Cardiac muscle cell (in vitro differentiated cells and primary cell): ENCODE measurements at places on chromosomes 4 and X. TPM values are rescaled to one million over a fixed set of nuclear protein-coding genes. Genes with fewer than 3 reads are reported as not detected.

Gene GPR34
- not detected in 2 replicates for total RNA-seq

Gene GPAT3
- total RNA-seq, result 2.3 and 5.1 TPM in 2 replicates

Gene HERC6
- total RNA-seq, result 11.5 and 18.5 TPM in 2 replicates

Gene INPP4B
- total RNA-seq, result 5.5 and 6.3 TPM in 2 replicates

Gene F8A1
- 16.0 and 16.8 TPM in 2 replicates for total RNA-seq

Gene SYTL4
- total RNA-seq, result 17.5 and 37.5 TPM in 2 replicates

Gene SNCA
- total RNA-seq, result 87.8 and 99.1 TPM in 2 replicates

Gene FAAH2
- 1.5 and 4.4 TPM in 2 replicates for total RNA-seq

Gene MTNR1A
- total RNA-seq, result 0.60 TPM in 1 of 2 replicates, not detected in the other

Gene IL3RA
- total RNA-seq, result 0.11 TPM in 1 of 2 replicates, not detected in the other

DNA sequence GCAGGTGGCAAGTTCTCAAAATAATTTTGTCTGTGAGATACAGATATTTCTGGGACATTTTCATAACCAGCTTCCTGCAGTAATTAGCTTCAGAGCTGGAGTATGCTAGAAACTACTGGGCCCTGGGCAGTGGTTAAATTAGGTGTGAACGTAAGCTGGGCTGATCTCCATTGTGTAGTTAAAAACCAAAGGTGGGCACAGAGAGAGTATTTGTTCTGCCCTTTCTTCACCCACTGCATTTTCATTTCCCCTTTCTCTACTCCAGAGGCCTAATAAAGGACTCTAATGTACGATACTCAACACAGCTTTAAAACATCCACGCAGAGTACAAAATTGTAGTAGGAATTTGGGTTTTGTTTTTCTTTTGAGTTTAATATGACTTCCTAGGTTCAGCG lies 252.7 kb downstream of the SPRY1 start:
- no peaks in the 10 kb centered on the region for H3K27me3 ChIP-seq
- H3K27ac ChIP-seq, result no peak overlapping the region
- no peaks in the 10 kb centered on the region for H3K4me1 ChIP-seq
- H3K36me3 ChIP-seq, result no peaks in the 10 kb centered on the region
- DNase-seq, result no peak
- H3K4me3 ChIP-seq, result no peak overlapping the region

- H3K4me1 ChIP-seq, result peaks cover 6% of the 10 kb centered on the region
- H3K4me3 ChIP-seq, result no peak overlapping the region
- H3K27ac ChIP-seq, result no peak overlapping the region
- no peak for DNase-seq
Observed at GRCh38 chrX:94937491-94937890, 1263.5 kb downstream of the FAM133A start.

DNA sequence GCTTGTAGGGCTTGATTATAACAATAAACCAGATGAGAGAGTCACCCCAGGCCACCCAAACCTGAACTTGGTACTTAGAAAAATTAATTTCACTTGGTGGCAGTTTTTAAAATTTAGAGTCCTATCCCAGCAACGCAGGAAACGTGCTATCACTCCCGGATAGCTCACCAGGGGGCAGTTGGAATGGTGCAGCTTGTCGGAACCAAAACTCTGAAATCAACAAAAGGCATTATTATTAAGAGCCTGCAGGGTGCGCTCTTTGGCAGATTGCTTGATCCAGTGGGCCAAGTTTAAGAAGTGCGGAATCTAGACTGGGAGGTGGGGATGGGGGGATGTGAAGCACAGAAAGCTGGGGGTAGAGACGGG lies 2.4 kb downstream of the FRAS1 start:
- DNase-seq, result peak; percentile 92
- no peaks in the 10 kb centered on the region for H3K36me3 ChIP-seq
- H3K27ac ChIP-seq, result no peak overlapping the region
- H3K4me3 ChIP-seq, result peak overlapping the region; percentile 85

DNA sequence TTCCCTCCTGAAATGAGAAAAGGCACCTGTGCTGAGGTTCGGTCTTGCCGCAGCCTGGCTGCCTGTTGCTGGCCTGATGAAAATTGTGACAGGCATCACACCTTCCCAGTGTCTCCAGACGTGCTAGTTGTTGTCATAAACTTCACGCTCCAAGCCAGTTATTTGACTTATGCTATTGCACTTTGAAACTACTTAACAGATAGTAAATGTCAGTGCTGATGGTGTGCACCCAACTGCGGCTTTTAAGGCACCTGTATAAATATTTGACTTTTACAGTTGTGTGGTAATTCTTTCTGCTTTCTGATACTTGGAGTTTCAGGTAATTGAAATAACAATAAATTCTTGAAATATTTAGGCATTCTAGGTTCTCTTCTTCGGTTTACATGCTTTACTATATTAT lies 1.8 kb downstream of the WWC2 start:
- no peak overlapping the region for H3K27ac ChIP-seq
- H3K27me3 ChIP-seq, result peaks cover 20% of the 10 kb centered on the region
- H3K4me1 ChIP-seq, result peaks cover 13% of the 10 kb centered on the region
- peak overlapping the region; percentile 71 for H3K4me3 ChIP-seq
- no peaks in the 10 kb centered on the region for H3K36me3 ChIP-seq
- no peak for DNase-seq

DNA sequence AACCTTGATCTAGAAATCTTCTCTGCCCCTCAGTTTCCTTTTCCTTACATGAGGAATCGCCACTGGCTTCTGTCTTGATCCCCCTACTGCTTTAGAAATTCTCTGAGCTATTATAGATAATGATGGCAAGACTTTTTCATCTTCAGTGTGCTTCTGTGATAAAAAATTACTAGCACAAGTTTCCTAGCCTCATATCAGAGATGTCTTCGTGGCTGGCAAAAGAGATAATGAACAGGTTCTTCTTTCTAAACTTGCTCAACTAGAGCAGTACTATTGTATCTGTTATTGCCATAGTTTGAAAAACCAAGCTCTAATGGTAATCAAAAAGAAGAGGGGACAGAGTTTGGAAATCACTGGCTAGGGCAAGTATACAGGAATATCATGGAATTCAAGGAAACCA lies 4.1 kb upstream of the PDGFC start:
- no peaks in the 10 kb centered on the region for H3K36me3 ChIP-seq
- H3K4me1 ChIP-seq, result no peaks in the 10 kb centered on the region
- H3K27ac ChIP-seq, result no peak overlapping the region

DNA sequence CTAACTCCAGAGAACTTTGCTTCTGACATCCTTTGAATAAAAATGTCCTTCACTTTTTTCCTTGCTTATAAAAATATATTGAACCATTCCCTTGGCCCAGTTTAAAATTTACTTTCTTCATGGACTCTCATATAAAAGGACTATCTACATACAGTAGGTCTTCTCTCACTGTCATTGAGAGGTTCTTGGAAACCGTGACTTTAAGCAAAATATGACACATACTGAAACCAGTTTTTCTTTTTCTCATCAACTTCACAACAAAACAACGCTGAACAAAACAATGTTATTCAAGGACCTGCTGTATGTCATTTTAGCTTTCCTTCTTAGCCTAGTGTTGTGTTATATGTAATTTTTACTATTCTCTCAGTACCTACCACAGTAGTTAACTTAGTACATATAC lies 496.8 kb downstream of the CENPC start:
- H3K27ac ChIP-seq, result no peak overlapping the region
- no peaks in the 10 kb centered on the region for H3K36me3 ChIP-seq
- no peaks in the 10 kb centered on the region for H3K27me3 ChIP-seq
- H3K4me3 ChIP-seq, result no peak overlapping the region

GRCh38 chr4:178632415-178632814 lies 1190.2 kb upstream of the AGA start:
- no peaks in the 10 kb centered on the region for H3K27me3 ChIP-seq
- H3K4me3 ChIP-seq, result no peak overlapping the region
- DNase-seq, result no peak

DNA sequence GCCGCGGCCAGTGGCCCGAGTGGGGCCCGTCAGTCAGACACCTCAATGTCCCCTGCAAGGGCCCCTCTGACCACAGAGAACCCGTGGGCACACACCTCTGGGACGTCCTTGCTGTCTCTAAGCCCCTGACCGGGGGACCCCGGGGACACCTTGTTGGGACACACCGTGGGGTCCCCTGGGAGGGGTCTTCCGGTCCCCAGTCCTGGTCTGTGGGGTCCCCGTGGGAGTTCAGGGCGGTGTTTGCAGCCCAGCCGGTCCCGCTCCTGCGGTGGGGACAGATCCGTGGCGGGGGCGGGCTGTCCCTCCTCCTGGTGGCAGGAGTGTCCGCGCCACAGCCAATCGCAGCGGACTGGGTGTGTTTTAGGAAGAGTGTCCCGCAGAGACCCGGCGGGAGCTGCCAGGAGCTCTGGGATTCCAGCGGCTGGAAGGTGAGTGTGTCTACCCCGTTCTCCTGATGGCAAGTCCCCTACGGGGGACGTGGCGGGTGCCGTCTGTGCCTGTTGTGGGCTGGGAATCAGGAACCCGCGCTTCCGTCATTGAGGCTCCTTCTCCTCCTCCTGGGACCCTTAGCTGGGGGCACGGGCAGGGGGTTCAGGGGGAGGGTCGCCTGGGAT lies 5.1 kb upstream of the PLCXD1 start:
- peaks cover 6% of the 10 kb centered on the region for H3K27me3 ChIP-seq
- peak overlapping the region; percentile 24 for H3K4me3 ChIP-seq
- H3K27ac ChIP-seq, result no peak overlapping the region
- no peaks in the 10 kb centered on the region for H3K4me1 ChIP-seq

DNA sequence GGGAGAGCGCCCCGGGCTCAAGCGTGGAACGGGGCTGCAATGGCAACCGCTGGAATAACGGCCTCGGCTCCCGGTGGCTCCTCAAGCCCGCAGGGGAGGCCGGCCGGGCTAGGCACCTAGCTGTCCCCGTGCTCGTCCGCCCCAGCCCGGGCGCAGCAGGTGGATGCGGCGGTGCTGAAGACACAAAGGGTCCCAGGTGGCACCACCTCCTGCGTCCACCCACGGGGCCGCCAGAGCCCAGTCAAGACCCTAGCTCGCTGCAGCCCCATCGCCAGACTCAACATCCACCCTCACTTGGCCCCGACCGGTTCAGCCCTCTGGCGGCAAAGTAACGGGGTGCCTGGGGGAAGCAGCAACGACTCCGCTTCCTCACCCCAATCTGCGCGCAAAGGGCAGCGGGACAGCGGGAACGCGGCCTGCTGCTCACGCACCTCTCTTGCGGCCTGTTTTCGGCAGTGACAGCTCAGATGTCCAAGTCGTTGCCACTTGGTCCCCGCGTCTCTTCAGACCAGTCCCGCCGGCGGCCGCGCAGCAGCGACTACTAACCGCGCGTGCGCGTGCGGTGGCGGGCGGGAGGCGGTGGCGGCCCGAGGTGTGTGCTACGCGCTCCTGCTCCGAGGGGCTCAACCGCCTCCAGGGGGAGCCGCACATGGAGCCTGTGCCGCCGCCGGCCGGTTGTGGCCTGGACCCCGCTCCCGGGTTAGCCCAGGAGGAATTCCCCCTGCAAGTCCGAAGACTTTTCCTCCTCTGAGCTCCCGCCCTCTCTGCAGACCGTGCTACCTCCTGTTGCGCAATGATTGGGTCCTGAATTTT lies at the start of gene CLGN:
TSS of gene CLGN (minus strand) at position 543 of the 813 bp plus-strand sequence. CDS start 14,570 bp downstream, outside the sequence.
- H3K27me3 ChIP-seq, result no peaks in the 10 kb centered on the region
- H3K4me1 ChIP-seq, result no peaks in the 10 kb centered on the region
- H3K4me3 ChIP-seq, result peak within 1 kb of the TSS; percentile 61
- DNase-seq, result peak; percentile 94
- no peaks in the 10 kb centered on the region for H3K36me3 ChIP-seq
- peak within 1 kb of the TSS; percentile 52 for H3K27ac ChIP-seq

DNA sequence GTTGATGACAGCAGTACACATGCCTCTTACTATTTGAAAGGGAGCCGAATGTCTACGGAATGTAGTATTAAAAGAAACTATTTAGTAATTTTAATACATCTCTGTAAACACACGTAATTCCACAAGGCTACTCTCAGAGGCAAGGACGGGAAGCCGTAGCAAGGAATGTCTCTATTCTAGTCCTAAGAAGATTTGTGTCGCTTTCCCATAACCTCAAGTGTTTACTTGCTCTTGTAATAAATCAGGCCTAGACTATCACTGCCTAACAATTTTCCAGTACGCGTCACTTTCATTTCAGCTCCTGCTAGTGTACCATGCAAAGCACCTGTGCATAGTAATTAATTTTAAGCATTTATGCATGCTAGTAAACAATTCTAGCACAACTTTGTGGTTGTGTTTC lies 86.7 kb downstream of the OR13H1 start:
- H3K27me3 ChIP-seq, result peaks cover 3% of the 10 kb centered on the region
- DNase-seq, result peak; percentile 3
- H3K4me3 ChIP-seq, result no peak overlapping the region
- no peaks in the 10 kb centered on the region for H3K36me3 ChIP-seq
- H3K27ac ChIP-seq, result no peak overlapping the region

- H3K27me3 ChIP-seq, result no peaks in the 10 kb centered on the region
- H3K36me3 ChIP-seq, result no peaks in the 10 kb centered on the region
- no peaks in the 10 kb centered on the region for H3K4me1 ChIP-seq
- no peak overlapping the region for H3K4me3 ChIP-seq
Observed at GRCh38 chr4:39591290-39591689, 47.4 kb downstream of the SMIM14 start.

- no peaks in the 10 kb centered on the region for H3K4me1 ChIP-seq
- no peak overlapping the region for H3K4me3 ChIP-seq
- H3K27ac ChIP-seq, result no peak overlapping the region
- DNase-seq, result peak; percentile 63
- H3K36me3 ChIP-seq, result no peaks in the 10 kb centered on the region
- no peaks in the 10 kb centered on the region for H3K27me3 ChIP-seq
Observed at GRCh38 chrX:78708262-78708661, 39.3 kb upstream of the LPAR4 start.

GRCh38 chr4:139457318-139457717 lies 3.4 kb downstream of the RAB33B start:
- no peak overlapping the region for H3K4me3 ChIP-seq
- no peaks in the 10 kb centered on the region for H3K27me3 ChIP-seq
- peaks cover 10% of the 10 kb centered on the region for H3K4me1 ChIP-seq

GRCh38 chr4:986879-987623 lies at the start of gene IDUA:
TSS of gene IDUA (plus strand) at chr4:987044. CDS start at chr4:987085, 41 bp downstream.
- DNase-seq, result peak; percentile 74
- H3K27ac ChIP-seq, result peak within 1 kb of the TSS; percentile 44
- no peaks in the 10 kb centered on the region for H3K27me3 ChIP-seq

DNA sequence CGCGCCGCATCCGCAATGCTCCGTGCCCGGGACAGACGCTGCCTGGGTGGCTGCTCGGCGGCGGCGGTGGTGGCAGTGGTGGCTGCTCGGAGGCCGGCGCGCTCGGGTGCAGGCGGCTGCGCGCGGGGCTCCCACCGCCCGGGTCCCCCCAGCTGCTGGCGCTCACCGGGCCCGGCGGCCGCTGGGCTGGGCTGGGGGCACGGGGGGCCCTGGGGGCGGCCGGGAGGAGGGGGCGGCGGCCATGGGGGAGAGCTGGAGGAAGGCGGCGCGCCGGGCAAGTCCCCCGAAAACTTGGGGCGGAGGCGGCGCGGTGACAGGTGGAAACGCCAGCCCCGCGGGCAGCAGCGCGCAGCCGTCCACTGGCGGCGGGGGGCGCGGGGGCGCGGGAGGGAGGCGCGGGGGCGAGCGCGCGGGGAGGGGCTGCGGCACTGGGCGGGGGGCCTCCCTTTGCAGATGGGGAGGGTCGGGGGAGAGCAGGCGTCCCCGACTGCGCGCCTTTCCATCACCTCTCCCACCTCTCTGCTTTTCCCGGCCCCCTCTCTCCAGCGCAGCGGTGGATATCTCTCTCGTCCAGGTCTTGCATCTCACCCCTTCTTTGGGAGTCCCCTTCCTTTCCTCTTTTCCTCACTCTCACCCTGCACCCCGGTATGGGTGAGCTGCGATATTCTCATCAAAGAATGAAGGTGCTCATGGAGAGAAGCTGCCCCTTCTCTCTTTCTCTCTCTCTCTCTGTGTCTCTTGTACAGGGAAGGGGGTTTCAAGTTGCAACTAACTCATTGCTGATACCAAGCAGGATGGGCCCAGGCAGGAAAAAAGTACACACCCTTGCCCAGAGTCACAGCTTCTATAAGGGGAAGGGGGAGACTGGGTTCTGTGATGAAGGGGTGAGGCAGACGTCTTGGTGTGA lies 83.7 kb upstream of the DHRSX start:
- no peaks in the 10 kb centered on the region for H3K4me1 ChIP-seq
- no peaks in the 10 kb centered on the region for H3K36me3 ChIP-seq
- no peak overlapping the region for H3K27ac ChIP-seq
- DNase-seq, result no peak
- peak overlapping the region; percentile 12 for H3K4me3 ChIP-seq
